ENCODE measurements at places on chromosomes 13 and 19.
A peak's percentile ranks its signal among the peaks of the same experiment; 100 is the strongest.

DNA sequence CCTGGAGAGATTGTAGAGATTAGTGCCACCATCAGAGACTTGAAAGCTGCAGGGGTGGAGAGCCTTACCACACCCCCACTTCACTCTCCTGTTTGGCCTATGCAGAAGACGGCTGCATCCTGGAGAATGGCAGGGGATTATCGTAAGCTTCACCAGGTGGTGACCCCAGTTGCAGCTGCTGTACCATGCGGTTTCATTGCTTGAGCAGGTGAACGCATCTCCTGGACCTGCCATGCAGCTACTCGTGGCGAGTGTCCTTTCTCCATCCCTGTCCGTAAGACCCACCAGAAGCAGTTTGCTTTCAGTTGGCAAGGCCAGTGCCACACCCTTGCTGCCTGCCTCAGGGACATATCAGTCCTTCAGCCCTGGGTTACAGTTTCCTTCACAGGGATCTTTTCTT, 21.2 kb downstream of the PPP5C start:
- no peak for DNase-seq

DNA sequence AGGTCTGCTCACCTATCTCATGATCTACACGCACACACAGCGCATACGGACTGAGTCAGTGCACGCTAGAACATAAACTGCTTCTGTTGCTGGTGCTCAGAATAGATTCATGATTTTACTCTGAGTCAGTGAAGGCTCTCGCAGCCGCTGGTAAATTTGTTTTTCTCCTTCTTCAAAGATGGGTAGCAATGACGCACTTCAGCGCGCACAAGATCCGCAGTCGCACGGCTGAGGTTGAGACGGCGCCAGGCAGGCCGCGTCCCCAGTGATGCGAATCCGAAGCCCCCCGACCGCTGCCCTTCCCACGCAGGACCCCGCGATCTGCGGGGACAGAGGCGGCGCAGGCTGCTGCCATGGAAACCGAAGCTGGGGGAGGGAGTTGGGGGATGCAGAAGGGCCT, 103.7 kb upstream of the USP29 start:
- DNase-seq: no peak

- DNase-seq: no peak
Measured at GRCh38 chr13:45892513-45892912, 41.0 kb upstream of the SIAH3 start.

GRCh38 chr13:93771227-93771626, 544.6 kb downstream of the GPC6 start:
- no peak for DNase-seq

- DNase-seq: no peak
Measured at GRCh38 chr19:13781547-13781946, 7.3 kb downstream of the C19orf53 start.

- DNase-seq: no peak
Measured at GRCh38 chr19:18416778-18417249, 2.4 kb upstream of the SSBP4 start.

- no peak for DNase-seq
Measured at GRCh38 chr19:39473443-39473960, 7.1 kb upstream of the TIMM50 start.

DNA sequence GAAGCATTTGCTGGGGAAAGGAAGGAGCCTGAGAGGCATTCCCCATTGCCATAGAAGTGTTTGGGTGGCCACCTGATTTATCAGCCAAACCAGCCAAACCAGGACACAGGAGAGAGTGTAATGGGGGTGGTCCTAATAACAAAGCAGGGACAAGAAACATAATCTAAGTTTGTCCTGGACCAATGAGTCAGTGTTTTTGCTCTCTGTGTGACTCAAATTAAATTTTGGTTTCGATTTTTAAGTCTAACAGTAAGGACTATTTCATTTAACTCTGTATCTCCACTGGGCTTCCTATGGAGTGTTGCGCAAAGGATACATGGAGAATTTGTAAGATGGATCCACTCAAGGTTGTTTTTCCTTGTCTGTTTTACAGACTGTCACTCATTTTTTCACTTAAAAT, 19.5 kb upstream of the TRPC4 start:
- DNase-seq: no peak

DNA sequence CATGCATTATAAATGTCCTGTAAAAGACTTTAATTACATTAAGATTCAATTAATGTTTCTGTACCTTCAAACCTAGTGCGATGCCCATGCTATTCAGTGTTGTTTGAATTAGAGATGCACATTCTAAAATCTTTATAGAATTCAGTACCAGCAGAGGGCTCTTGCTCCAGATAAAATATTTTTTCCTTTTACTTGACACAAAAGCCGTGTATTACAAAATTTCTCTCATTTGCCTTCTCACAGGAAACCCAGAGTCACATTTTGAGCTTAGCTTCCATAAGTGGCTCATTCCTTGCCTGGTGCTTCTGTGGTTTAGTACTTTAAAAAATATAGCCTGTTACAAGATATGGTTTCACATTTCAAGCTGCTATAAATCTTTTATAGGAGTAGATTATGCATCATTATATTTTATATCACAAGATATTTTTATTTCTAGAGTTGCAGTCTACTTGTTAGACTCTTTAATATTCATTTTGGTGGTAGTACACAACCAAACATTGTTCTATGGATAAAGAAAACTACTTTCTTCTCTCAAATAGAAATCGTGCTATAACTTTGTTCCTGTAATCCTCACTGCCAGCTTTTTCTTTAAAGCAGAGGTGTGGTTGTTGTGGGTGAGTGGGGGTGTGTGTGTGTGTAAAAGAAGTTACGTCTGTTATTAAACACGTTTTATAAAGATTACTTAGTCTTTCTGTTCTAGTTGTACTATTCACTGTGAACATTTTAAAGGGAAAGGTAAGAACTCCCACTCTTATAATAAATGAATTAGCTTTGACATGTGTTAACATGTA, 101.4 kb downstream of the RNF17 start:
- no peak for DNase-seq

DNA sequence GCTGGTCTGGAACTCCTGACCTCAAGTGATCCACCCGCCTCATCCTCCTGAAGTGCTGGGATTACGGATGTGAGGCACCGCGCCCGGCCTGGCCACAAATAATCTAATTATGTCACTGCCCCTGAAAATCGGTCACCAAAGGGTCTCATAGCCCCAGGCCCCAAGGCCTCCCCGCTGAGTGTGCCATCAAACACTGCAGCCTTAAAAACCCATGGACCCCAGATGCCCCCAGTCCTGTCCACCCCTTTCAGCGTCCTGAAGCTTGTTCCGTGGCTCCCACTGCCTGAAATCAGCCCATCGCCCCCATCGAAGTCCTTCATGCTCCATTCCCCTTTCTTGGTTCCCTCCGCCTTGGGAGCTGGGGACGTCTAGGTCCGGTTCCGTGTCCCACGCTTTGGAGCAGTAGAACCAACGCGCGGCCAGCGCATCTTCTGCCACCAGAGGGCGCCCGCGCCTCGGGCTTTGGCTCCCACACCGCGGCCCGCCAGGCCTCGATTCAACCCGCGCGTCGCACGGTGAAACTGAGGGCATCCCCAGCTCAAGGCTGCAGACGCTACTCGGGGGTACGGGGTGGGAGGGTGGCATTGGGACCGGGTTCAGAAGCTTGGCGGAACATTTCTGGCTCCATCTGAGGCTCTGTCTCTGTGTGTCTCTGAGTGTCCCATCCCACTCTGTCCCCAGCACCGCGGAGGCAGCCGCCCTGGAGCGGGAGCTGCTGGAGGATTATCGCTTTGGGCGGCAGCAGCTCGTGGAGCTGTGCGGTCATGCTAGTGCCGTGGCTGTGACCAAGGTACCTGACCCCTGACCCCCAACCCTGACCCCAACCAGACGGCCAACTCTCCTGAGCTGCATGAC, 3.5 kb downstream of the YJEFN3 start:
- no peak for DNase-seq

- DNase-seq: no peak
Measured at GRCh38 chr13:91135968-91136367, 211.5 kb upstream of the MIR17HG start.

DNA sequence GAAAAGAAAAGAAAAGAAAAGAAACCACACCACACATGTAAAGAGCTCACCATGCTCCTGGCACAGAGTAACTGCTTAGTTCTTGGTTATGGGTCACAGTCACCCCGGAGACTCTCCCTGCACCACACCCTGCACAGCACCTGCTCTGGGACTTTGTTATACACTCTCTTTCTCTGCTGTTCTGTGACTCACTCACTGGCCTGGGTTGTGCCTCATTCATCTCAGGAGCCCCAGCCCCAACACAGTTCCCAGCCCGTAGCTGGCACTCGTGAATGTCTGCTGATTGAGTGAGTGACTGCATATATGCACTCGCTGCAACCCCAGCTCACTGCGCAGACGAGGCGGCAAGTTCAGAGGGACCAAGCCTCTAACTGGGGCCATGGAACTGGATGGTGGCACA, 22.9 kb upstream of the ZNF507 start:
- DNase-seq: no peak

- DNase-seq: no peak
Measured at GRCh38 chr13:40410315-40410714, 256.1 kb downstream of the FOXO1 start.

DNA sequence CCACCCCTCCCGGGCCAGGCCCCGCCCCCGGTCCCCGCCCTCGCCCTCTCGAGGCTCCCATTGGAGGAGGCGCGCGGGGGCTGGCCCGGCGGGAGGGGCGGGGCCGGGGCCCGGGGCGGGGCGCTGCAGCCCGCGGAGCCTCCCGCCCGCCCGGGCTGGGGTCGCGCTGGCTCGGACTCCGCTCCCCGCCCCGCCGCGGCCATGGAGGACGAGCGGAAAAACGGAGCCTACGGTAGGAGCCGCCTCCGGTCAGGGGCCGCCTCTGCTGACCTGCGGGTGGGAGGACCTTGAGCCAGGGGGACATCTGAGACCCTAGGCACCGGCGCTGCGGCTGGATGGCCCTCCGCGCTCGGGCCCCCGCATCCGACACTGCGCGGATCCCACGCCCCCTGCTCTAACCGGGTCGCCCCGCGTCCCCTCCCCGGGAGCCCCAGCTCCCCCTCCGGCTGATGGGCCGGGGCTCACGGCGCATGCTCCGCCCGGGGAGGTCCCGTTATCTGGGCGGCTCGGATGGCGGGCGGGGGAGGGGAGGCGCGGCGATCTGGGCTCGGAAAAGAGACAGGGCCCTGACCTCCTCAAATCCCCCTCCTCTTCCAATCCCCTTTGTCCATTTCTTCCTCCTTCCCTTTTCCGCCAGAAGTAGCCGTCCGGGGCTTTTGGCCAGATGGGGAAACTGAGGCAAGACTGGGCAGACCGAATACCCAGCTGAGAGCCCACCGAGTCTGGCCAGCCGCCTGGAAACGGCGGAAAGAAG, 15.4 kb upstream of the AP1M2 start:
- no peak for DNase-seq

- no peak for DNase-seq
Measured at GRCh38 chr19:48623556-48624066, 4.3 kb downstream of the SPHK2 start.

- DNase-seq: no peak
Measured at GRCh38 chr13:111323950-111324651, 3.7 kb downstream of the TEX29 start.

GRCh38 chr13:61162106-61162505, 253.5 kb downstream of the PCDH20 start:
- DNase-seq: no peak

GRCh38 chr19:18173054-18173571, 500 bp upstream of the IFI30 start:
- DNase-seq: no peak

GRCh38 chr13:75839406-75839805, 203.3 kb downstream of the LMO7 start:
- no peak for DNase-seq

DNA sequence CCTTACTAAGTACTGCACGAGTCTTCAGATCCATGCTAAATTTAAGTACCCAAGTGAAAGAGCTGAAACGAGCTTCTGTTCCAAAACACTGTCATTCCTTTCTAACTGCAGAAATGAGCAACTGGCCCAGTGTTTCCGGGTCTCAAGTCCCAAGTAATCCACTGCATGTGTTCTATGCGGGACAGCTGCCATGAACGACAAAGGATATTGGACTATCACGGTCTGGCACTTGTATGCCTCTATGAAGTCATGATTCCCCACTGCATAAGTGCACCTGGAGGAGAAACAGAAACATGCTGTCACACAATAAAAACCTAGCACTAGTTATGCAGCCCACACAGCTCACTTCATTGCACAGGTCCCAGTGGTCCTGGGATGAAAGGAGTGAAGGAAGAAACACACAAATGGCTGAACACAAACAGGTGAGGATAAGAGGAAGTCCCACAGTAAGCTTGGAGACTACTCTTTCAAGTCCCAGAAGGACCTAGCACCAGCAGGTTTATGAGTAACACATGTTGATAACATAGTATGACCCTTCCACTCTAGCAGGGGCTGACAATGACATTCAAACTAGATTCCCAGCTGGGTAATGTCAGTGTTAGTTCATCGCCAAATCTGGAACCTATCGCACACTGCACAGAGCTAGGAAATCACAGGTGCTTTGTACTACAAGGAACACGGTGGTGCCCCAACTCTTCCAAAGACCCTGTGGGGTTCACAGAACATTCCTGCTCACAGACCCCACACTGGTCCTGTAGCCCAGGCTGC, 11.3 kb downstream of the PCID2 start:
- DNase-seq: no peak

GRCh38 chr13:105200181-105200580, 1335.3 kb downstream of the EFNB2 start:
- DNase-seq: no peak

GRCh38 chr13:20159646-20160305, 1.1 kb downstream of the GJA3 start:
- peak; percentile 18 for DNase-seq

DNA sequence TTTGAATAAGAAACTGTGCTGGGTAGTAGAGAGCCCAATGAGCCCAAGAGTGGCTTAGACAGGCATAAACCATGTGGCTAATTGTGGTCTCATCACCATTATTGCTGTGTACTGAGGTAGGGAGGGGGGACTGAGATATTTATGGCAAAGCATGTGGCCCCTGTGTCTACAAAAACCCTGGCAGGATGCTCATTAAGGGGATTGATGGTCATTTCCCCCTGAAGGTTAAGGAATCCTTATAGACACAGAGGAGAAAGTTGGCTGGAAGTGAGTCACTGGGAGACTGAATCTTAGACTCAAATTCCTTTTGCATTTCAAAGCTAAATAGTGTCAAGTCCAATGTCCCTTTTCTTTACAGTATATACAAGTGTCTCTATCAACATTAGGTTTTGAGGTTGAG, 9.8 kb upstream of the DACT3 start:
- DNase-seq: no peak

GRCh38 chr19:17109962-17110598, 34.5 kb downstream of the MYO9B start:
- DNase-seq: no peak
